Stimulated activated effector memory CD8-positive, alpha-beta T cell treated with anti-CD3 and anti-CD28 coated beads, Interleukin-12 subunit alpha, Interleukin-12 subunit beta, amount 100 ng/mL, for 72 hours (primary cell): ENCODE measurements at places on chromosomes 13 and 19.

- peak; percentile 53 for DNase-seq
Observed at GRCh38 chr13:49627831-49628652, at the start of gene ARL11. ARL11 (plus strand) TSS chr13:49628507; CDS start chr13:49630448, 1,941 bp downstream.

DNA sequence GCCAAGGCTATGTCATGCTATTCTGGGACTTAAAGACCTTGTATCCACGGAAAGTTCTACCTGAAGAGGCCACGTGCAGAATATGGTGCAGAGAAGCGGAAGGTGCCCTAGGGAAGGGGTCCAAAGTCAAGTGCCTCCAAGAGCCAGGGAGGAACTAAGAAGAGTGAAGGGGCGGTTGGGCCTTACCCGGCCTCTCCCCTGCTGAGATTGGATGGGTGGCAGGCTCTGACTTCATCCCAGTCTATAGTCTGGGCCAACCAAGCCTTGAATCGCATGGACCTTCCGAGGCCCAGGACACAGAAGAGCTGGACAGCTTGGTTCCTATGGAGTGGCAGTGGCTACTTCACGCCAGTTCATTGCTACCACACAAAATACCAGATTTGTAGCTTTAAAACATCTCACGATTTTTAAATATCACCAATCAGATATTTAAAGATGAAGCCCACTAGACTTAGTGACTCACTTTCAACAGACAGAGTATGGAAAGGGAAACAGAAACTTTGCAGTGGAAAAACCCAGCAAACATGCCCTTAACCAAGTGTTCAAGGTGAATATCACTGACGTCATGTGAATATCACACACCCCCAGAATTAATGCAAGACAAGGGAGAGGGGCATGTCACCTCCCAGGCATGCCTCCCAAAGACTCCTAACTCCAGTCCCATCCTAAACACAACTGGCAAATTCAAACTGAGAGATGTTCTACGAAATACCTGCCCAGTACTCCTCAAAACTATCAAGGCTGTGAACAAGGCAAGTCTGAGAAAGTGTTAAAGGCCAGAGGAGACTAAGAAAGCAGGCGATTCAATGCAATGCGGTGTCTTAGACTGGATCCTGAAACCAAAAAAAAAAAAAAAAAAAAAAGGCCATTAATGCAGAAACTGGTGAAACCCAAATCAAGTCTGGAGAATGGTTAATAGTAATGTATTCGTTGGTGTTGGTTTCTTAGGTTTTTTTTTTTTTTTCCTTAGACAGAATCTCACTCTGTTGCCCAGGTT is 10.2 kb downstream of the C19orf12 start:
- DNase-seq: no peak

- no peak for DNase-seq
Observed at GRCh38 chr13:60351855-60352615, 45.0 kb upstream of the TDRD3 start.

- DNase-seq: no peak
Observed at GRCh38 chr19:42468273-42468796, 25.6 kb upstream of the CXCL17 start.

- DNase-seq: no peak
Observed at GRCh38 chr13:33381906-33382305, 96.4 kb upstream of the STARD13 start.

DNA sequence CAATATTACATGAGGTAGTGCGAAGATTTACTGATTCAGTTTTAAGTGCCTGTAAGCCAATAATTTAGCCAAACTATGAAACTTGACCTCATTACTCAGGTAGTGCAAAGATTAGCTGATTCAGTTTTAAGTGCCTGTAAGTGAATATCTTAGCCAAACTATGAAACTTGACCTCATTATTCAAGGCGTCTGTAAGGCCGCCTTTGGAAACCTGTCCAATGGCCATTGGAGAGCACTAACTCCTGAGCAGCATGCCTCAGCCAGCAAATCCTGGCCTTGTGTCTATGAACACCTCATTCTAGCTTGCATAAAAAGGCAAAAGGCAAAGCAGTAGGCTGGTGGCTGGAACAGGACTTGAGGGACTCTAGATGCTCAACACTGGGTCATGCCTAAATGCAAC is 127.0 kb upstream of the GPR12 start:
- DNase-seq: no peak

GRCh38 chr13:78597602-78597932 is 5.8 kb downstream of the POU4F1 start:
- no peak for DNase-seq

DNA sequence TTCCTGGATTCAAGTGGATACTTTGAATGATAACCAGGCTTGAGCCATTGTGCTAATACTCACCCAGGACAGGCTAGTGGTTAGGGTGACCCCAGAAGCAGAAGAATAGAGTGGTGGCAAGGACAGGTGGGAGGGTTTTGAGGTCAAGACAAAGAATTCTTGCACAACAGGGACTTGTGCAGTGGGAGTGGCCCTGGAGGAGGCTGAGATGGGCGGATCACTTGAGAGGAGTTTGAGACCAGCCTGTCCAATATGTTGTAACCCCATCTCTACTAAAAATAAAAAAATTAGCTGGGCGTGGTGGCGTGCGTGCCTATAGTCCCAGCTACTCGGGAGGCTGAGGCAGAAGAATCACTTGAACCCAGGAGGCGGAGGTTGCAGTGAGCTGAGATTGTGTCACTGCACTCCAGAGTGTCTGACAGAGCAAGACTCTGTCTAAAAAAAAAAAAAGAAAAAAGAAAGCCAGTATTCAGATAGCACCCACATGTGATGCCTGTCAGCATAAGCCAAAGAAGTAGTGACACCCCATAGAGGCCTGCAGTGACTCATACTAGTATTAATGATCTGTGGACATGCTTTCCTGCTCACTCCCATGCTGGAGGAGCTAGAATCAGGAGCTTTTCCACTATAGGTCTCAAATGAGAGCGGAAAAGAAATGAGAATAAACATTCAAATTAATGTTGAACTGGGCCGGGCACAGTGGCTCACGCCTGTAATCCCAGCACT is 78.7 kb downstream of the RNF17 start:
- DNase-seq: no peak

DNA sequence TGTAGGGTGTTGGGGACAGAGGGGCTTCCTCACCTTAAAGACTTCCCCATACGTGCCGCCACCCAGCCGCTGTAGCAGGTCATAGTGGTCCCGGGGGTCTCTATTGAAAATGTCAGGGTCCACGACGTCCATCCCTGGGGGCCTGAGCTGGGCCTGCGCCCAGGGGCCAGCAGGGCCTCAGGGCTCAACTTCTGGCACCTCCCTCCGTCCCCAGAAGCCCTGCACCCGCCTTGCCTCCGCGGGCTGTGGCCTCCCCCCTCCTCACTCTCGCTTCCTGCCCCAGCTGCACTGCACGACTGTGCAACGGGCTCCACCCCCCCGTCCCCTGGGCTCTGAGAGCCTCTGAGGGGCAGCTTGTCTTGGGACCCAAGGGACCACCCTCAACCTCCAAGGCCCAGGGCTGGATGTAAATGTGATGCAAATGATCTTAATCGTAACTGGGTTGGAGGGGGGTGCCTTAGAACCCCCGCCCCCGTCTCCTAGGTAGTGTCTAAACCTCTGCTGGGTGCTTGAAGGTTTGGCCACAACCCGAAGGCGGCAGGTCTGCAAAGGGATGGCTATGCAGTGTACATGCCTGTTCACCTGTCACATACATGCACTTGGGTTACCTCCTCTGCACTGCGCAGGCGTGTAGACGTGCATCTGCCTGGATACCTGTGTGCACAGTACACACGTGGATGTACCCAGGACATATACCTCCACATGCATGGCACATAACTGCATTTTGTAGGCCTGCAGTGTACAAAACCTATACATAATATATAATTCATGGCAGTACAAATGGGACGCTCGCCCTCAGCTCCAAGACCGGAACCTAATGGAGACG is at the start of gene MAP4K1:
MAP4K1 (minus strand) TSS at position 190 of the 826 bp plus-strand sequence; CDS start at position 132, 58 bp downstream.
- DNase-seq: peak; percentile 40

DNA sequence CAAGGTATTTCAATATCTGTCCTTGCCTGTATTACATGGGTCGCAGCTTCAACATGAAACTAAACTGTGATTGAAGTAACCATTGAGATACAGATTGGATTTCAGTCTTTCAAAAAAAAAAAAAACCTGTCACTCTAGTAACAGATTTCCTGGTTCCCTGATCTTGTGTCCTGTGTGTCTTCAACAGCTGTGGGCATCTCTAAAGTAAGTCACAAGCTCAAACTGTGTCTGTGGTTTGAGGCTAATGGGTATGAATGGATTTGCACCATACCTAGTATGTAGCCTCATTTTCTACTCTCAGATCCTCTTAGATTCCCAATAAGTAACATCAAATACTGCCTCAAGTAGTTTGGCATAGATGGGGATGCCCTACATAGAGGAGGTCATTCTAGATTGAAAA is 300.1 kb downstream of the COG6 start:
- DNase-seq: no peak

DNA sequence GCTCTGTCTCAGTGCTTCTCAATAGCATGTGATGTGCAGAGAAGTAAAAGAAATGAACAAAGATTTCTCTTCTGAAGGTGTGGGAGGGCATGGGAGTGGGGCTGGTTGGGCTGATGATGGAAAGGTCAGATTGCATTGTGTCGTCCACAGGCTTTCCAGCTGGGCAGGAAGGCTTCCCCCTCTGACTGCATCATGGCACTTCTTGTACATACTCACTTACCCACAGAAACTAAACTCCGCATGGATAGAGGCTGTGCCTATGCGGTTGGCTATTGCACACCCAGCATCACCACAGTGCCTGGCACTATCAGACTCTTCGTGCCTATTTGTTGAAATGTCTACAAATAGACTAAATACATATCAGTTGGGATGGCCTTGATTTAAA is 24.4 kb upstream of the TNFSF11 start:
- DNase-seq: no peak

GRCh38 chr19:18160971-18161635 is 8.1 kb downstream of the PIK3R2 start:
- peak; percentile 93 for DNase-seq

GRCh38 chr19:33754361-33754760 is 42.3 kb upstream of the KCTD15 start:
- DNase-seq: no peak

- DNase-seq: no peak
Observed at GRCh38 chr19:19788015-19788414, 33.5 kb downstream of the ZNF506 start.
